ENCODE measurements at places on chromosomes 1 and 21.

GRCh38 chr1:208089149-208089548, 155.0 kb downstream of the PLXNA2 start:
- no peak for DNase-seq

DNA sequence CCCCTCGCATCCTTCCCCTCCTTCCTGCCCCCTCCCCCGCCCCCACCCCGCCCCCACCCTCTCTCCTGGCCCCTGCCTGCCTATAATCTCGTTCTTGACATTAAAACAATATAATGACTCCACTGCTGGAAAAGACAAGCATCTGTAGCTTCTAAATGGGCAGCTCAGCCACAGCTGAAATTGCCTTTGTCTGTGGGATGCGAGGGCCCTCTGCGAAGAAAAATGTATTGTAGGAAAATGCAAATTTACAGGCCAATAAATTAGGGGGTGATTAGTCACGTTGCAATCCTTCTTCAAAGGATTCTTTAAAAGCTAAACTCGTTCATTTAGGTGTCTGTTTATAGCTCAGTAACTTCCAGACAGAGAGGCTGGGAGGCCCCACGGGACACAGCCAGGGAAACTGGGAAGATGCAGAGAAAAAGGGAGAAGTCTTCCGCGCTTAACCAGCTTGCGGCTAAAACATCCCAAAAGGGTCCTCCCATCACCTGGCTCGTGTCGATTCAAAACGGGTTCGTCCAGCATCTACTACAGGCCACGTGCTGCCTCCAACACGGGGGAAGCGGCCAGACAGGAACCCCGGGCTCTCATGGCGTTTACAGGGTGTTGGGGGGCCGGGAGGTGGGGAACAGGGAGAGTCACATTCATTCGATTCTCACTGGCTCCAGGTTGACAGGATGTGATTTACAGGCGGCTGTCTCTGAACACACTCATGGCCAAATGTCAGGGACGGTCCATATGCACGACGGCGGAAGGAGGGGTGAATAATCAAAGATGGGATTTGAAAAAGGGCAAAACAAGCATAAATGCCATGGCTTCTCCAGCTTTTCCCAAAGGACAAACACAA, 100.5 kb upstream of the ZBTB40 start:
- no peak for DNase-seq

DNA sequence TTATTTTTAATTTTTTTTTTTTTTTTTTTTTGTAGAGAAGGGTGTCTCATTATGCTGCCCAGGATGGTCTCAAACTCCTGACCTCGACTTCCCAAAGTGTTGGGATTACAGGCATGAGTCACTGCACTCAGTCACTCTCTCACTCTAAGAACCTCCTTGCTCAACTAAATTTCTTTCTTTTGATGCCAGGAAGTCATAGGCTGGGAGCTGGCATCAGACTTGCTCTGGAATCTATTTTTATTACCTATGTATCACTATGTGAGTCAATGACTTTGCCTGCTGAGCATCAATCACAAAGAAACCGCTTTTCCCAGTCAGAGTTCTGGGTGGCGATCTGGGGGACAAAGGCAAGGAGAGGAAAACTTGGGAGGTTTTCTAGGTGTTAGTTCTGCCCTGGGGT, 35.5 kb upstream of the PARP1 start:
- no peak for DNase-seq

GRCh38 chr1:245871915-245872314, 635.2 kb downstream of the SMYD3 start:
- no peak for DNase-seq

DNA sequence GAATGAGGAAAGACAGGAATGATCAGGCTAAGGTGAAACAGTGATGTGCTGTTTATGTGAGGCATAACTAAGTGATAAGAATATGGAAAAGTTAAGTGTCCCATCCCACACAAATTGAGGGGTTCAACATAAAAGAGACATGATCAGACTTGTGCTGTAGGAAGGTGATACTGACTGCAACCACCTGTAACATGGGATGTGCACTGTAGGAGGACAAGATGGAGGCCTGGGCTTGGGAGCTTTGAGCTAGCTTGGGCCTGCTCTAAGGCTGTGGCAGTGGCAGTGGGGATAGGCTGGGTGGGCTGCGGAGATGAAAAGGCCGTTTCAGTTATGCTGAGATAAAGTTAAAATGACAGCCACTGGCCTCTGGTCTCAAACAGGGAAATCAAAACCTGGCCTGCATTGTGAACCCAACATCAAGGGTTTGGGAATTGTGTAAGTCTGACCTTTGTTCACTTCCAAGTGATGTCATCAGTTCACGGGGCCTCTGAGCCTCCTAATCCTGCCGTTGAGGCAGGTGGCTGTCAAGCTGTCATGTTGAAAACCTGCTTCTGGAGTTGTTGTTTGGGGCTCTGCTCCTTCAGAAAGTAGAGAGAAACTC, 61.2 kb upstream of the TENT5C start:
- DNase-seq: no peak
